SW 1271 (cell line): ENCODE measurements at places on chromosomes 2 and 18.

GRCh38 chr2:42979870-42980763, 187.7 kb upstream of the HAAO start:
- no peak for DNase-seq

DNA sequence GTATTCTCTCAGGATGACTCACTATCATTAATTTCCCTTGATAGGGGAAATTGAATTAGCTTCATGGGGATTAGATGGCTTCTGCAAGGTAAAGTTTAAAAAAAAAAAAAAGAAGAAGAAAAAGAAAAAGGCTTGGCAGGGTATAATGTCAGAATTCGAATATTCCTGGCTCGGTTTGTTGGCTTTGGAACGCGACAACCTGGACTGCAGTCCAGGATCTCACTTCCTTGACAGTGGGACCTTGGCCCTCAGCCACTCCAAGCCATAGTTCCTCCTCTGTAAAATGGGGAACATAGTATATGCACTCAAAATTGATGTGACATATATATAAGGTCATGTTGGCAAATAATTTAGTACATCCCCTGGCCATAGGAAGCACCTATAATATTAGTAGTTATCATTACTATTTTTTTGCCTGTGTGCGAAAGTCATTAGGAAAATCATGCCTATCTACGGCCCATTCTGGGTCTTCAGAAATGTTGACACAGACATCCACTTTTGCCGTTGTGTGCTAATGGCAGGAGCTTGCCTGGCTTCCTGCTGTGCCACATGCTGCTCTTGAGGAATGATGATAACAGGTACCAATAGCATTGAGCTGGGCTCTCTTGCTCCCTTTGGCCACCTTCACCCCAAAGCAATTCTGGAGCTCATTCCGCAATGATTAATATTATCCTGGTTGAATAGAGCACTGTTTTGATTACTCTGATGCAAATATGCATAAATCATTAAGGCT, 97.9 kb downstream of the MTCL1 start:
- DNase-seq, result no peak

- DNase-seq, result no peak
Measured at GRCh38 chr18:13136904-13137669, 81.5 kb upstream of the LDLRAD4 start.

- no peak for DNase-seq
Measured at GRCh38 chr2:171553858-171554257, 31.6 kb downstream of the CYBRD1 start.

GRCh38 chr2:98037206-98037605, 41.5 kb upstream of the TMEM131 start:
- DNase-seq, result no peak

- DNase-seq, result no peak
Measured at GRCh38 chr2:148161909-148162435, 141.1 kb downstream of the MBD5 start.

DNA sequence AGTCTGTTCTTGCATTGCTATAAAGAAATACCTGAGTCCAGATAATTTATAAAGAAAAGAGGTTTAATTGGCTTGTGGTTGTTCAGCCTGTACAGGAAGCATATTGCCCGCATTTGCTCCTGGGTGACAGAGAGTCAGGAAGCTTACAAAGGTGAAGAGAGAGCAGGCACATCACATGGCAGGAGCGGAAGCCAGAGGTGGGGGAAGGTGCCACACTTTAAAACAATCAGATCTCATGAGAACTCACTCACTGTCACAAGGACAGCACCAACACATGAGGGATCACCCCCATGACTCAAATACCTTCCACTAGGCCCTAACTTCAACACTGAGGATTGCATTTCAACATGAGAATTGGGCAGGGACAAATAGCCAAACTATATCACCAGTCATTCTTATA, 124.8 kb upstream of the COL5A2 start:
- DNase-seq, result no peak

- no peak for DNase-seq
Measured at GRCh38 chr2:117977696-117978095, 36.2 kb downstream of the CCDC93 start.

DNA sequence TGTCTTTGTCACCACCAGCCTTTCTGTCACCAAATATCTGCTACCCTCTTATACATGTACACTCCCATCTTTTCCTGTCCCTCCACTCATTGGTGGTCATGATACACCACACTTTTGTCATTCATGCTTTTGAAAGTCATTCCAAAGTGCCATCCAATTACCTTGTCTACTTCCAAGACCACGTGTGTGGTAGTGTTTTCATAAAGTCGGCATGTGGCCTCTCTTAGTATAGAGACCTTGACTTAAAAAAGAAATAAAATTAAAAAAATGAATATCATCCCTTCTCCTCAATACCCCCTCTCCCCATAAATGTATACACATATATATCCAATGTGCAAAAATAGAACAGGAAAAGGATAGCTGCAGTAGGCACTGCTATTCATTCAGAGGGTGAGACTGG, 271.4 kb downstream of the CNTNAP5 start:
- no peak for DNase-seq

- no peak for DNase-seq
Measured at GRCh38 chr18:13382954-13383827, 164.6 kb downstream of the LDLRAD4 start.

DNA sequence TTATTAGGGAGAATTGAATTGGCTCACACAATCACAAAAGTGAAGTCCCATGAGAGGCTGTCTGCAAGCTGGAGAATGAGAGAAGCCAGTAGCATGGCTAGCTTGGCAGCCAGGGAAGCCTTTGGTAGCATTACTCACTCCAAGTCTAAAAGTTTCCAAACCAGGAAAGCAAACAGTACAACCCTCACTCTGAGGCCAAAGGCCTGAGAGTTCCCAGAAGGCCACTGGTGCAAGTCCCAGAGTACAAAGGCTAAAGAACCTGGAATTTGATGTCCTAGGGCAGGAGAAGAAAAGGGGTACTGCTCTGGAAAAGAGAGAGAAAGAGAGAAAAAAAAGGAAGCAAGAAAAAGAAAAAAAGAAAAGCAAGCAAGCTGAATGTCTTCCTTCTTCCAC, 318.2 kb downstream of the RND3 start:
- DNase-seq, result no peak

- peak; percentile 46 for DNase-seq
Measured at GRCh38 chr2:202780514-202781021, 91.0 kb downstream of the ICA1L start.

DNA sequence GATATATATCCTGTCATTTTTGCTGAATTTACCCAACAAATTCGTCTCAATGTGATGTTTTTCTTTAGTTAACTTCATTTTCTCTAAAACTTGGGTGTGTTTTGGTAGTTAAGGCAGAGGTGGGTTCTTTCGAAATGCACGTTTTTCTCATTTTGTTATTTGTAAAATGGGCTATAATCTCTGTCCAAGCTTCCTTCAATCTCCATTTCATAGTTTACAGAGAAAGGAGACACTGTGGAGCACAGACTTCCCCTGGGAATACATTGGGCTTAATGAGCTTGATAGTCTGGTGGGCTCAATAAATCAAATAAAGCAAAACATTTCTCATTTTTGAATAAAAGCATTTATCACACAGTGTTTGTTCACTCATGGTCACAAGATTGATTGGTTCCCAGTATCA, 145.1 kb downstream of the AGPS start:
- DNase-seq, result no peak

DNA sequence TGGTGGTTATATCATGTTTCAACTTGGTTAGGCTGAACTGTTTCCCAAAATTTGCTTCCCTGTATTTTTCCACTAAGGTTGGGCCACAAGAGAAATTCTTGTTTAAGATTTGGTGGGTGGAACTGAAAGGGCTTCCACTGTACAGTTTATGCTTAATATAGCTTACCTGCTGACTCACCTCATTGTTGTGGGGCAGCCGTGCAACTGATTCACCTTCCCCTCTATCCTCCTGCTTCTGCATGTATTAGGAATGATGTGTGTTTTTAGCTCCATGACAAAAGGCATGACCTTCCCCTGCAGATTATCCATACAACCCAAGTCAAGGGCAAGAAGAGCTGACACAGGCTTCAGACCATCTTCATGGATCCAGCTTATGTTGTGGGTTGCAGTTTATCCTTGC, 98.4 kb upstream of the GULP1 start:
- no peak for DNase-seq

DNA sequence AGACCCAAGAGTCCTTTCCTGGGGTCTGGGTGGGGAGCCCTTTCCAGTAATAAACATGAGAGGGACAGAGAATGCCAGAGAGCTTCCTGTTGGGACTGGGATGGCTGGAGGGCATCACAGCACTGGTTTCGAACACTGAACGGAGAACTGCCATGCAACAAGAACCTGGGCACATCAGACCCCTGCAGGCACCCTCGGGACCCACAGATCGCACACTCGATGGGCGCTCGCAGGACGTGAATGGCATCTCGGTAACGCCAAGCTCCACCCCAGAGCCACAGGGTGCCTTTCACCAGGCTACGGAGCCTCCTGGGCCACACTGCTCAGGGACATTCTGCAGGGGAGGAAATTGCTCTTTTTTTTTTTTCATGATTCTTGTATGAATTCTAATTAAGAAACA, 25.1 kb downstream of the SLC66A2 start:
- DNase-seq, result no peak

DNA sequence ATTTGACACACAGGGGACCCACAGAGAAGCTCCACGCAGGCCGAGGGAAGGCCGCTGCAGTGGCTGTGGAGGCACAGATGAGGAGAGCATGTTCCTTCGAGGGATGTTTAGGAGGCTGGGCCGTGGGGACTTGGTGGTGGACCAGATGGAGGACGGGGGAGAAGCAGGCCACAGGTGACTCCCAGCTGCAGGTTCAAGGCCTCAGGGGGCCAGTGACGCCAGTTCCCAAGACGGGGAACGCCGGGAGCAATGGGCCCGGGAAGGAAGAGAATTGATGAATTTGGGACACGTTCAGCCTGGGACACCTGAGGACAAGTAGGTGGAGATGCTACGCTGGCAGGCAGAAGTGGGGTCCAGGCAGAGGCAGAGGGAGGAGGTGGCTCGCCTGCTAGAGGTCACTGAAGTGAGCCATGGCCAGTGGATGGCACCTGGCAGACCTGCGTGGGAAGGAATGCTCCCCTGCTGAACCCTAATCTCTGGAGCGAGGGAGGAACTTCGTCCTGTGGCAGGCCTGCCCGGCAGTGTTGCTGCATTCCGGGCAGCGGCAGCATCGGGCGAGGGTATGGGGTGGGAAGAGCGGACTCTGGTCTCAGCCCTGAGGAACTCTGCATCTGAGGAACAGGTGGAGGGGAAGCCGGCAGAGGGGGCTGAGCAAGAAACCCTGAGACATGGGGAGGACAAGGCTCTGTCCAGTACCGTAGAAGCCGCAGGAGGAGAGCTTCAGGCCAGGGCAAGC, 25.2 kb upstream of the HPCAL1 start:
- no peak for DNase-seq

DNA sequence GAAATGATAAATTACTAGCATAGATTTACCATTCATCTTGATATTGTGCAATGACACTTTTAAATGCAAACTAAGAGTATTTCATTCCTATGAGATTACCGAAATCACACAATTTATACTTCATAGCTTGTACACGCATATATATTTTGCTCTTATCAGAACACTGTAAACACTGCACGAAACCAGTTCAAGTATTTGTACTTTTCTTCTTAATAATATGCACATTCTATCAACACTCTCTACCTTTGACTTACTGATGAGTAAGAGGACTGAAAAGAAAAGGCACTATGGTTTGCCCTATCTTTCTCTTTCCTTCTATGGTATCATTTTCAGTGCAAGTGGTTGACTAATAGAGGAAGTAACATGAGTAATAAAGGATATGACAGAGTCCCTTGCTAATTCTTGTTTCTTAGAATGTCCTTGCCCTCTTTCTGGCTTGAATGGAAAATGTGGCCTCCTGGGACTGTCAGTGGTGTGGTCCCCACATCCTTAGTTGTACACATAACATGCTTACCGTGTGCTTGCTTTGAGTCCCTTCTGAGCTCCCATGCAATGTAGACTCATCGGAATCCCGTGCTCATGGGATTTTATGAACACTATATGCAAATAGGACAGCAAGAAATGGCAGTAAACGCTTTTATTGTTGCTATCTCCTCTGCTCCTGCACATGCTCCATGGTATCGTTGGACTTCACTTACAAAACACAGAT, 363.5 kb upstream of the TNP1 start:
- peak; percentile 61 for DNase-seq

DNA sequence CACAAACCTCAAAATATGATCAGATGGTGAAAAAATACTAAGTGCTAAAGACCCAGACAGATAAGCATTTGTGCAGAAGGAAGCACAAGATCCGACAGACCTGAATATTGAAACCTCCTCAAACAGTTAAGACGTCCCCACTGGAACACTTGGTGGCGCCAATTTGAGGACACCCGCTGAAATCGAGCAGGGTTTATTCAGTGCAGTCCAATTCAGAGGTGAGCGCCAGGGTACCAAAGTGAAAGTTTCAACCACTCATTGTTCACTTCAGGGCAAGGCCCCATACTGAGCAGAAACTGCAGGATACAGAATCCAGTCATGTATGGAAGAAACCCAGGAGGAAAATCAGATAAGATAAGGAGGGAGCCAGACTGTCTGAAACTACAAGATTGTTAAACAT, 417.6 kb downstream of the LRRTM4 start:
- no peak for DNase-seq

DNA sequence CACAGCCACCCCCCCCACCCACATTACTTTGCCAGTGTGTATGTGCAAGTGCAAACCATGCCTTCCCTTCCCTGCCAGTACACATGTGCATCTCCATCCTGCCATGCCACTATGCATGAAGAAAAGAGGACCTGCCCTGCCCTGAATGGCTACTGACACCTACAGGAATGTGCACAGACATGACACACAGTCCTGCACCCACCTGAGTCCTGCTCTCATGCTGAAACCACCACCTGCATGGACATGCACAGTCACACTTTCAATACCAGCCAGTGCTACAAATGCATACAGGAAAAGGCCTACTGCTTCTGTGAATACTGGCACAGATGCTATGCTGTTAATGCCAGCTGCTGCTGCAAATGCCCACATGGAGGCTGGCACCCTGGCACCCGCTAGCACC, 334.4 kb upstream of the DLGAP1 start:
- no peak for DNase-seq

DNA sequence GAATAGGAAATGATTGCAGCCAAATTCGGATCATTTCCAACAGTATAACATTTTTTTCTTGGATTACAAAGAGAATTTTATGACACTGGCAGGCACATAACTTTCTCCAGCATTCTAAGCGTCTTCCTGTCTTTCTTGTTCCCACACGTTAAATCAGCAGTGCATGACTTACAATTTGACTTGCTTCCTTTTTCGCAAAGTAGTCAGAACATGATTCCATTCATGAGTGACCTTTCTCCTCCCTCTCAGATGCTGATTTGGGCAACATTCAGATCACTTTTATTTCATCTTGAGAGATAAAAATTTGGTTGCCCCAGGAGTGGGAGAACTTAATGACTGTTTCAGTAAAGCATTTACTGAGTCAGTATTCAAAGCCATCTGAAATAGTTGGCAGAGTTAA, 858.7 kb upstream of the ACVR2A start:
- no peak for DNase-seq

DNA sequence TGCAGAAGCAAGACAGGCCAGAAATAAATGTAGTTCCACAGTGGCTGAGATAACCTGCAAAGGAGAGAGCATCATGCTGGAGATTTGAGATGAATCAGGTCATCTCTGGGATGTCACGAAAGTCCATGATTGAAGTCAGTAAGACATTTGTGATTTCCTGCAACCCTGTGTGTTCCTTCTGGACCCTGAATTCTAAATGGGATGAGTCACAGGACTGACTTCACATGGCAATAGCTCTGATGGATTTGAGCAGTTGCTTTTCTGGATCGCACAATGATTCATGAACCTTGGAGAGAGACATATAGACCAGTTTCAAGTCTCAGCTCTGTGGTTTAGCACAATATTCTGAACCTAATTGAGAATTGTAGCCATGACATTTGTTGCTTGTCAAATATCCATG, 102.9 kb downstream of the TSN start:
- no peak for DNase-seq
